Activated CD8-positive, alpha-beta memory T cell treated with anti-CD3 and anti-CD28 coated beads for 1 hour (primary cell): ENCODE measurements at places on chromosomes 1 and 21.

DNA sequence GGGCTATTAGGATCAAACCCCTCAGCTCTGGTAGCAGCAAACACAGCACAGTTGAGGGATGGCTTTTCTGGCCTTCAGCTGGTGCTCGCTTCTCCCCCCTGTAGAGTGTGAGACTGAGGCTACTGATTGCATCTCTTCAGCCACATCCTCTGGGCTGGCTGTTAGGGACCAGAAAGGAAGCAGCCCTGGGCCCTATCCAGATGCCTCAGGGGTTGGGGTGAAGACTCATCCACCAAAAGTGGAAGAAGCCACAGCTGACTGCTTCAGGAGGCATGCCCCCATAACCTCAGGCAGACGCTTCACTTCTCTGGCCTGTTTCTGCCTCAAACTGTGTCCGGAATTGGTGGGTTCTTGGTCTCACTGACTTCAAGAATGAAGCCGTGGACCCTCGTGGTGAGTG is 6.2 kb upstream of the TMEM200B start:
- DNase-seq, result no peak

DNA sequence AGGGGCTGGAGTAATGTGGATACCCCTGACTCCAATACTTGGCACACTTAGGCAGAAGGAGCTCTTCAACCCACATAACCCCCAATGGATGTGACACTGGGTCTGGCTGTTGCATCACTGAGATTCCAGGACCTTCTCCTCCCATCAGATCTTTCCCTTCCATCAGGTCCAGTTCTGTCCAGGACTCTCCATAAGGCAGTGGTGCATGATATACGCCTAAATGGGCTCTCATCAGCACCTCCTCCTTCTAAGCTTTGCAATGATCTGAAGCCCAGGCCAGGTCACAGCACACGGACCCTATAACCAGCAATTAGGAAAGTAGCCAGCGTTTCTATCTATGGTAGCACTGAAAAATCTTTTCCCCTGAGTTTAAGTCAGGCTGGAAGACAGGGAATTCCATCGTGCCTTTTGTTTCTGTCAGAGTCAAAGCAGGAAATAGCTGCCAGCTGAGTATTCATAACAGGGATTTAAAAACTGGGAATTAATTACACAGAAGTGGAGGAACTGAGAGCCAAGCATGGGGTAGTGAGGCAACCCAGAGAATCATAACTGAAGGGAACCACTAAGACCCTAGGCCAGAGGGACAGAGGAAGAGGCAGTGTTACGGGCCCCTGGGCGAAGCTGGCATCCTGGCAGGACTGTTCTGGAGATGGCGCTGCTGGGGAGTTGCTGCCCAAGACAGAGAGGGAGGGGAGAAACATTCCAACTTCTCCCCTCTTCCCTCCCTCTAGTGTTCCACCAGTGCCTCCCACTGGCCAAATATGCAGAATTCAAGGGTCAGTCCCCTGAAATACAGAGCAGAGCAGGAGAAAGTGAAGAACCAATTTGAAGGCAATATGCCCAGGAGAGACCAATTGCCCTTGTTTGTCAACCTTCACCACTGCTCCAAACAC is 37.5 kb upstream of the HOOK1 start:
- no peak for DNase-seq

- DNase-seq, result no peak
Measured at GRCh38 chr1:168178227-168178637, 530 bp upstream of the TIPRL start.

GRCh38 chr1:45620588-45621500 is 3.0 kb downstream of the CCDC17 start:
- DNase-seq, result no peak

GRCh38 chr1:155947292-155947691 is 5.9 kb downstream of the RXFP4 start:
- no peak for DNase-seq

GRCh38 chr1:153543736-153544135 is 1.9 kb downstream of the S100A4 start:
- DNase-seq, result no peak

GRCh38 chr21:44397431-44398031 is 44.1 kb downstream of the TRPM2 start:
- DNase-seq, result no peak

DNA sequence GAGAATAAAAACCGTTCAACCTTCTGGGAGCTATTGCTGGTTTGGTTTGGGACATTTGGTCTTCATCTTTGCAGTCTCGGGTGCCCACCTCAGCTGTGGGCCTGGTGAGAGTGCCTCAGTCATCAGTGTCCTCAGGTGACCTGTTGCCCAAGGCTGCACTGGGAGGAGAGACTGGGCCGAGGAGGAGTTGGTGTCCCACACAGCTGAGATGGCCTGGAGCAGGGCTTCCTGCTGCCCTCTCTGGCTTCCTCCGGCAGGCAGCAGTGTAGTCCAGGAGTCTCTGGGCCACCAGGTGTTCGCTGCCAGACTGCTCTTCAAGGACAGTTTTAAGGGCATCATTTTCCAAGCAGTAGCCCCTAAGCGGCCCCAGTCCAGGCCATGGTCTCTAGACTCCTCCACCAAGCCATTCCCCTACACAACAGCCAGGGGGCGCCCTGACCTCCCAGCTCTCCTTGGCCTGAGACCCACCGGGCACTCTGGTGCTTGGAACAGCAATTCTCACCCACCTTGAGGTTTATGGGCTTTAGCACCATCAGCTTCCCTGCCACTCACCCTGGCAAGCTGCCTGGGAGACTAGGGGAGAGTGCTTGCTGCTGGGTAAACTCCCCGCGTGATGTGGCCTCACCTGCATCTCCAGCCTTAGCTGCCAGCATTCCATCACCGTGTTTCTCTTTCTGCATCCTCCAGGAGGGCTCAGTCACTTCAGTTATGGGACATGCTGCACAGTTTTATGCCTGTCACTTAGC is 9.1 kb upstream of the SYTL1 start:
- no peak for DNase-seq

DNA sequence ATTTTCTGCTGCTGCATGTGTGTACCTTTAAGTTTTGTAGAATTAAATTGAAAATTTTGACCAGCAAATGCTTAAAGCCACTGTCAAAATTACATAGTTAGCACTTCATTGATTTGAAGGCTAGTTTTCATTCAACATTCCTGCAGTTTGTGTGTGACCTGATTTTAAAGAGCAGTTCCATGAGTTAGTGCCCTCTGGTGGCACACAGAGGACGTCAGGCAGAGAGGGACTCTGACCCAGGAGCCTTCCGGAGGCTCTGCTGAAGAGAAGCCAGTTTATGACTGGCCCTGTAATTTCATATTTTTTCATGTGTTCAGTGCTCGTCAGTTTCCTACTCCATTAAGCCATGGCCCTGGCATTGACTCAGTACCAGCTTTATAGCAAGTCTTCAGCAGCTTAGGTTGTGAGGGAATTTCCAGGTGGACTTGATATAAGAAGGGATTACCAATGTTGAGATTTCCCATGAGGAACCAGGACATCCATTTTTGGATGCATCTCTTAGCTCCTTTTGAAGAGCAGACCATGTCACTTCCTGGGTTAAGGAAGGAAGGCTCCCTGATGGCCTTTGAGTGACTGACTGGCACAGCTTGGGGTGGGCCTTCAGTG is 104.7 kb downstream of the CAMTA1 start:
- DNase-seq, result no peak

DNA sequence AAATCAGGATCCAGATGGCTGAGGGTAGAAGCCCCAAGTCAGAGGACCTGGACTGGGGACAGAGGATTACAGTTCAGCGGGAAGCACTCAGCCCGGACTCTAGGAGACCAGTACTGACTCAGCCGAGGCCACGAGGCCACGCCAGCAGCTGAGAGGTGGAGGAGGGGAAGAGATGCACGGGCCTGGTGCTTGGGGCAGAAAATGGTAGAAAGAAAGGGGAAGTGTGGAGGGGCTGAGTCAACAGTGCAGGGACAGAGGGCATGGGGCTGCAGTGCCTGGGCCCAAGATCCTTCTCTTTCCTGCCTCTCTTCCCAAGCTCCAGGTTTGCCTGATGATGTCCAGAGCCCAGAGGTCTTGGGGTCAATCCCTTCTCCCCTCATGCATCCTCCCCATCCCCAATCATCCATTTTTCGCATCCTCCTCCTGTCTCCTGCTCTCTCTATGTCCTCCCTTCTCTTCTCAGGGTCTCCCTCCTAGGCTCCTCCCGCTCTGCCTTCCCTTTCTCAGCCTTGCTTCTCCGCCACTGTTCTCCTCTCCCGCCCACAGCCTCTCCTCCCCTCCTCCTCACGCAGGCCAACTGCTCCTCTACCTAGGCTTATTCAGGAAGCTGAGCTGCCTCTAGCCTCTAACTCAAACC is 7.7 kb downstream of the ARHGEF2 start:
- no peak for DNase-seq

DNA sequence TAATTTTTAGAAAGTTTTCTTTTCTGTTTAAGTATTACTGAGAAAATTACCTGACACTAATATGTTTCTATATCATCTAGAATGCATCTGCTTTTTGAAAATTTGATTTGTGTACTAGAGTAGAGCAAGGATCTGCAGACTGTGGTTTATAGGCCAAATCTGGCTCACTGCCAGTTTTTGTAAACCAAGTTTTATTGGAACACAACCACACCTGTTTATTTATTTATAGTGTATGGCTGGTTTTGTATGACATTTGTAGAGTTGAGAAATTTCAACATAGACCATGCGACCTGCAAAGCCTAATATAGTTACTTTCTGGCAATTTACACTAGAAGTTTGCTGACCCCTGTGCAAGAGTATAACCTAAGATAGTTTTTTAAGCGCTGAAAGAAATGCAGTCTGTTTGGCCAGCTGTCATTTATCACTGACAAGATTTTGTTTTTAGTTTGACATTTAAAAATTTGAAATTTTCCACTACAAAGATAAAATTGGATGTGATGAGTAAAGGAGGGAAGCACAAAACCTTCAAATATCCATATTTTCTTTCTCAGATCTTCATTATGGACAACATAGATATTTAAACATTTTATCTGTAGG is 36.1 kb upstream of the CACYBP start:
- no peak for DNase-seq

DNA sequence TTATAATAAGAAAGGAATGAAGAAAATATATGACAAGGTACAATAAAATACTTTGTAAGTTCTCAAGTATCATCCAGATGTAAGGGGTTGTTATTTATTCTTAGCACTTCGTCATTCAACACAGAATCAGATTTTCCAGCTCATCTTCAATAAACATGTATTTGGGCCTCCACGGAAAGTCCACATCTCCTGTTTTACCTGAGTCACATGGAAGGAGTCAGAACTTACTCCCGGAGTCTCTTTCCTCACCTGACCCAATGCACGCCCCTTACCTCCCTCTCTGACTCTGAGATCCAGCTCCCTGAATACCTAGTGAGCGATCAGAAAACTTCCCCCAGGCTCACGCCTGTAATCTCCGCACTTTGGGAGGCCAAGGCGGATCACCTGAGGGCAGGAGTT is 1.5 kb upstream of the PMVK start:
- DNase-seq, result no peak

DNA sequence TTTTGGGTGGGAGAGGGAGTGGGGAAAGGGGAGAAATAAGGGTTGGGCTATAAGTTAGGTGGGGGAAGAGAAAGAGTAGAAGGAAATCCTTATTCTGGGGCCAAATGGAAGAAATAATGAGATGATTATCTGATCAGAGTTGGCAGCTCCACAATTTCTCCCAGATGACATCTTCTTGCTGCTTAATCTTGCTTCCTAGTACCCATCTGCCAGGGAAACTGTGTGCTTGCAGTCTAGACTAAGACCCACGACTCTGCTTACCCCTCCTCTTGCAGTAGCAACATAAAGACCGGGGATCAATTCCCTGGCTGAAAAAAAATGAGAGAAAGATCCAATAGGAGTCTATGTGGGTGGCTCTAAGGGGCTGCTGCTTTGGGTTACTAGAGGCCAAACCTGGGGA is 95.6 kb downstream of the PAPPA2 start:
- DNase-seq, result no peak

DNA sequence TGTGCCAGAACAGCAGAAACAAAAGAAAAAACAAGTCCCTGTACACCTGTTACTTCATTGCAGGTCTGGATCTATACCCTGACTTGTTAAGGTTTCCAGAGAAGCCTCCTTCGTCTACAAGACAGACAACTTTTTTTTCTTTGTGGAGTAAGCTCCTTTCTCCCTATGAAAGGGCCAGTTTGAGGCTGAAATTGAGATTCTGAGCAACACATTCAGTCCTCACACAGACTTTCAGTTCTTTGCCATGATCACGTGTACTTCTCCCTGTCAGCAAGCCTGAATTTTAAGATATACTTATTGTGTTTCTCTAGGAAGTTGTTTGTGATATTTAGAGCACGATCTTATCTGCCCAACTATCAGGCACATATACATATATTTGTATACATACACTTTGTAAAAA is 374.0 kb downstream of the NTNG1 start:
- DNase-seq, result no peak

DNA sequence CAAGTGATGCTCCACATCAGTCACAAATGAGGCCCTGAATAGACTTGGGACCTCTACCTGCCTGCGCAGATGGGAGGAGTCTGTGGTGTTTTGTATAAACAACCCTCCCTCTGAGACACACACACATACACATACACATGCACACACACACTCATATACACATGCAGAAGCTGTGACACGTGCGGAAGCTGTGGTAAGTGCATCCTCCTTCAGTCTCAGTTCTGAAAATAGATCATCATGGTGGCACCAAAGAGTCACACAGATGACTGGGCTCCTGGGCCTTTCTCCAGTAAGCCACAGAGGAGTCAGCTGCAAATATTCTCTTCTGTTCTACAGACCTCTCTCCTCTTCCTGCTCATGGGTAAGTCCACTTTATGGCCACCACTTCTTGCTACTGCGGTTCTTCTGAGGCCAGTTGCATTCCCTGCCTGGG is at the start of gene LY9:
Gene LY9, plus strand, starts transcription at position 224 of the 433 bp plus-strand sequence. Its CDS starts 14 bp downstream, at position 238.
- DNase-seq, result peak; percentile 68

GRCh38 chr1:64898107-64898861 is 68.1 kb downstream of the JAK1 start:
- no peak for DNase-seq

DNA sequence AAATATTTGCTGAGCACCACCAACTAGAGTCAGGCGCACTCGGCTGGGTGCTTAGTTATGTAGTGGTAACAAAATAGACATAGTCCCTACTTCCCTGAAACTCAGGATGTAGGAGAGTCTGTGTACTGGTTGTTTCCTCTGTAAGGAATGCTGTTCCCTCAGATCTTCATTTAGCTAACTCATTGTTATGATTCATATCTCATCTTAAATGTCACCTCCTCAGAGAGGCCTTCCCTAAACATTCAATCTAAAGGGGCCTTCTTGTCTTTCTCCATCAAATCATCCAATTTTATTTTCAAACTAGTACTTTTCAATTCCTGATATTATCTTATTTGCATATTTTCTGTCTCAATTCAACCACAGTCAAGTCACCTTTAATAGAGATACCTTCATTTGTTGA is 132.9 kb downstream of the PIK3R3 start:
- no peak for DNase-seq

GRCh38 chr1:30704271-30704670 is 19.1 kb downstream of the MATN1 start:
- DNase-seq, result no peak

GRCh38 chr21:46161633-46162592 is 6.5 kb upstream of the FTCD start:
- no peak for DNase-seq

DNA sequence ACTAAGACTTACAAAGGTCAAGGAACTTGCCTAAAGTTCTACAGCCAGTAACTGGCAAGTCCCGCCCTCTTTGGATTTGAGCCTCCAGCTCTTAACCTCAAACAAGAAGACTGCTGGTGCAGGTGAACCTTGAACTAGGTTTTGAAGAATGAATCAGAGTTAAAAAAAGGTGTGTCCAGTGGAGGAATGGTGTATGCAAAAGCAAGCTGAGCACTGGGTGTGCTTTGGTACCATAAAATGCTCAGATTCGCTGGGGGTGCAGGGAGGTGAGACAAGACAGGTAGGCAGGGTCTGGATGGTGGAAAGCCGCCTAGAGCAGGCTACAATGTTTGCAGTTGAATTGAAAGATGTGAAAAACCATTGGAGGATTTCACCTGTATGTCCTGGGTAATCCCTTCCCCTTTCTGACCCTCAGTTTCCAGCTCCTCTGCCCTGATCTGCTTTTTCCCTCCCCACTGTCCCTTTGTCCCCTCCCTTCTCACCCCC is 39.8 kb downstream of the FOXD2 start:
- no peak for DNase-seq
